ENCODE measurements at places on chromosomes 3 and 15.
A peak's percentile ranks its signal among the peaks of the same experiment; 100 is the strongest.

DNA sequence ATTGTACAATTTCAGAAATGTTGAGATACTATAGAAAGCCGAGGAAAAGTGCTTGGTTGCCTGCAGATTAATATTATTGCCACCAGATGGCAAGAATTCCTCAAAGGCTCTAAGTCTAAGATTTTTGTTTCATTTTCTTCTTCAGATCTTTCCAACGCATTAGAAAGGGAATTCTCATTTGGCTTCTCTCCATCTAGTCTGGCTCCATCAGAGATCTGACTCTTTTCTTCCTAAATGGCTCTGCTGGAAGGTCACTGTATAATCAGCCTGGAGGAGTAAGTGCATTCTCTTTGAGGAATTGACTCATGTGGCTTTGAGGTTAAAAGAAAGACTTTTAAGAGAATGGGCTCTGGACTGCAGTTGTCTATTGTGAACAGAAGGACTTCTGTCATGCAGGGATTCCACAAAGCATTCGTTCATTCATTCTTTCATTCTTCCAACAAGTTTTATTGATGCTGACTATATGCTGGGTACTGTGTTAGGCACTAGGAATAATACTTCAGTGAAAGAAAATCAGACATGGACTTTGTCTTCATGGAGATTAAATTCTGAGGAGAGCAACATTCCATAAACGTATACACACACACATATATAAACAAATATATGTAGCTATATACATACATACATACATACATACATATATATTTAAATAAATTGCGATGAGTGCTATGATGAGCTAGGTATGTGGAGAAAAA, 55.3 kb downstream of the SLC28A2 start:
- no peak for DNase-seq

- no peak for DNase-seq
These were observed 95.7 kb upstream of the AGTR1 start for GRCh38 chr3:148601766-148602685.

- DNase-seq, result no peak
These were observed 77.1 kb upstream of the UBE2E1 start for GRCh38 chr3:23728601-23729117.

- no peak for DNase-seq
These were observed 921.7 kb downstream of the TBL1XR1 start for GRCh38 chr3:176275538-176275937.

DNA sequence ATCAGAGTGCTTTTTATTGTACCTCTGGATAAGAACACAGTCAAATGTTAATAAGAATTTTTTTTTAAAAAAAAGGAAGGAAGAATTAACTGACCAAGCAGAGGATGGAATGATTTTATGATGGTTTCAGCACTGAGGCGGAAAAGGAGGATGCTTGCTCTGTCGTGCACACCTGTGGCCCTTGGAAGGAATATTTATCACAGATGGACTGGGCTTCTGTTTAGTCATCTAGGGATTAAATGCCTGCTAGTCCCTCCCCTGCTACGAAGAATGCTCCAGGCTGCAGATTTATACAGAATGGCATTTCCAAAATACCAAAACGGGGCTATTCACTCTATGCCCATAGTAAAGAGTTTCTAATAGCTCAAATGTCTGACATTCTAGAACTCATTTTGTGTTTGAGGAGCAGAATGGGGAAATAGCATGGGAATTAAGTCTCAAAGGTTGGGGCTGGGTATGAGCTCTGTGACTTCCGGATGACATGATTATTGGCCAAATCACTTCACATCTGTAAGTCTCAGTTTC, 92.8 kb upstream of the BCL6 start:
- no peak for DNase-seq

DNA sequence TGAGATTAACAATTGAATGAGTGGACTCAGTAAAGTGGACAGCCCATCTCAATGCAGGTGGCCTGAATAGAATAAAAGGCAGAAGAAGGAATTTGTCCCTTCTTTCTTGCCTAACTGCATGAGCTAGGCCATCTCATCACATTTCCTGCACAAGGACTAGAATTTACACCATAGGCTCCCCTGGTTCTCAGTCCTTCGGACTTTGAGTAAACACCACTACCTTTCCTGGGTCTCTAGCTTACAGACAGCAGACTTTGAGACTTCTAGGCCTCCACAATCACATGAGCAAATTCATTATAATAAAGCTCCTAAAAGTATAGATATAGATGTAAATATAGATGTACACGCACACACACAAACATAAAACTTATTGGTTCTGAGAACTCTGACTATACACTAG, 28.3 kb downstream of the MTHFS start:
- DNase-seq, result no peak

GRCh38 chr3:136819731-136820679, 1.1 kb downstream of the SLC35G2 start:
- DNase-seq, result peak; percentile 52
